ENCODE measurements at places on chromosomes 12 and 14.
A peak's percentile ranks its signal among the peaks of the same experiment; 100 is the strongest.

DNA sequence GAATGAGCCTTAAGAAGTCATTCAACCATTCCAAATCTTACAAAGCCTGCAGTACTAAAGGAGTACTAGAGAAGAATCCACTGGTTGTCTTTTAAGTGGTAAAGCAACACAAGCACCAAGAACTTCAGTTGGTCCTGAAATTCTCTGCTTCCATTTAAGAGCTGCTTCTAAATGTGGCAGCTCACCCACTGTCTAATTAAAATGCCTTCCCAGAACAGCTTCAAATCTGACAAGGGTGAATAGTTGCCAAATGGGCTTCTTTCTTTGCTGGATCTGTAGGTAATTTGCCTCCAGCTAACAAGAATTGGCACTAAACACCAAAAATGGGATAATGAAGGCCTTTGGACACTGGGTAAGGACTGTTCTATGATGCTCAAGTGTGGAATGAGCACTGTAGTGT lies 72.2 kb upstream of the NAP1L1 start:
- no peak overlapping the region for H3K27ac ChIP-seq
- no peaks in the 10 kb centered on the region for H3K27me3 ChIP-seq
- H3K4me1 ChIP-seq = peaks cover 15% of the 10 kb centered on the region
- no peak for DNase-seq
- H3K36me3 ChIP-seq = no peaks in the 10 kb centered on the region

GRCh38 chr12:6608592-6609281 lies 1.6 kb upstream of the CHD4 start:
- peaks cover 15% of the 10 kb centered on the region for H3K36me3 ChIP-seq
- no peak overlapping the region for H3K27ac ChIP-seq
- H3K4me3 ChIP-seq = no peak overlapping the region
- peaks cover 5% of the 10 kb centered on the region for H3K27me3 ChIP-seq
- DNase-seq = no peak
- peaks cover 52% of the 10 kb centered on the region for H3K4me1 ChIP-seq

DNA sequence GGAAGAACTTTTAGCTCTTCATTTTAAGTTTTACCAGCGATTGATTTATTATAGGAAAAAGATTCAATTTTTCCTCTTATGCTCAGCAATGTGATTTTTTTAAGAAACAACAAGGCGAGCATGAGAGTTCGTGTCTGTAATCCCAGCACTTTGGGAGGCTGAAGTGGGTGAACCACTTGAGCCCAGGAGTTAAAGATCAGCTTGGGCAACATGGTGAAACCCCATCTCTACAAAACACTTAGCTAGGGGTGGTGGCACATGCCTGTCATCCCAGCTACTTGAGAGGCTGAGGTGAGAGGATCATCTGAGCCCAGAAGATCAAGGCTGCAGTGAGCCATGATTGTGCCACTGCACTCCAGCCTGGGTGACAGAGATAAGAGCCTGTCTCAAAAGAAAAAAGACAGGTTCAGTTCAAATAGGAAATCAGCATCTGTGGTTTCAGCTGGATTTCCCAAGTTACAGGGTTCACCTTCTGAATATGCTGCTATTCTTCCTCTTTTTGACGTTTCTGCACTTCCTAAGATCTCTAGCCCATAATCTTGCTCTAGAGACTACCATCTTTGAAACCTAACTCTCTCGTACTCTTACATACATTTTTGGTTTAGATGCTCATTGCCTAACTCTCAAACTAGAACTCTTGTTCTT lies 274.7 kb downstream of the SEC23A start:
- no peak overlapping the region for H3K27ac ChIP-seq
- DNase-seq = no peak
- H3K4me1 ChIP-seq = peaks cover 5% of the 10 kb centered on the region
- H3K27me3 ChIP-seq = no peaks in the 10 kb centered on the region
- no peaks in the 10 kb centered on the region for H3K36me3 ChIP-seq

DNA sequence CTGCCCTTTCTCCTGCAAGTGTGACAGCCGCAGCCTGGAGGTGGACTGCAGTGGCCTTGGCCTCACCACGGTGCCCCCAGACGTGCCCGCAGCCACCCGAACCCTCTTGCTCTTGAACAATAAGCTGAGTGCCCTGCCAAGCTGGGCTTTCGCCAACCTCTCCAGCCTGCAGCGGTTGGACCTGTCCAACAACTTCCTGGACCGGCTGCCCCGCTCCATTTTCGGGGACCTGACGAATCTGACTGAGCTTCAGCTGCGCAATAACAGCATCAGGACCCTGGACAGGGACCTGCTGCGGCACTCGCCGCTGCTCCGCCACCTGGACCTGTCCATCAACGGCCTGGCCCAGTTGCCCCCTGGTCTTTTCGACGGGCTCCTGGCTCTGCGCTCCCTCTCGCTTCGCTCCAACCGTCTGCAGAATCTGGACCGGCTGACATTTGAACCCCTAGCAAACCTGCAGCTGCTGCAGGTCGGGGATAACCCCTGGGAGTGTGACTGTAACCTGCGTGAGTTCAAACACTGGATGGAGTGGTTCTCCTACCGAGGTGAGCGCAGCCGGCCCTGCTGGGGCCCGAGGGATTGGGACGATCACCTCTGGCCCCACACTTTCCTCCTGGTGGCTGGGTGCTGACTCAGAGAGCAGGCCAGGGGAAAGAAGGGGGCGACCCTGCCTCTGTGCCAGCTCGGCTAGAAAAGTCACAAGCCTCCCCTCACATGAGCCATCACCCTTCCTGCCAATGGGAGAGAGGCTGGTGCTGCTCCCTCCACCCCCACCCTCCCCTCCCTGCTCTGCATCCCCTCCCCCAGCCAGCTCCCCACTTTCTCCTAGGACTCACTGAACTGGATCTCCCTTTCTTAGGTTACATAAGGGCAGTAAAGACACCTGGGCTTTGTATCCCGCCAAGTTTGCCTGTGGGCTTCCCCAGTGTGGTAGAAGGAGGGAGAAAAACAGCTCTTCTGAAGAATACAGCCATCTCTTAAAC lies 10.9 kb downstream of the LRTM2 start:
- H3K27me3 ChIP-seq = peaks cover 86% of the 10 kb centered on the region
- peak; percentile 90 for DNase-seq
- H3K4me3 ChIP-seq = no peak overlapping the region
- peaks cover 41% of the 10 kb centered on the region for H3K4me1 ChIP-seq
- H3K27ac ChIP-seq = no peak overlapping the region

GRCh38 chr12:26845057-26845666 lies 12.2 kb upstream of the ITPR2 start:
- H3K36me3 ChIP-seq = no peaks in the 10 kb centered on the region
- H3K27ac ChIP-seq = no peak overlapping the region
- peaks cover 6% of the 10 kb centered on the region for H3K4me1 ChIP-seq
- peaks cover 6% of the 10 kb centered on the region for H3K27me3 ChIP-seq
- DNase-seq = peak; percentile 68

DNA sequence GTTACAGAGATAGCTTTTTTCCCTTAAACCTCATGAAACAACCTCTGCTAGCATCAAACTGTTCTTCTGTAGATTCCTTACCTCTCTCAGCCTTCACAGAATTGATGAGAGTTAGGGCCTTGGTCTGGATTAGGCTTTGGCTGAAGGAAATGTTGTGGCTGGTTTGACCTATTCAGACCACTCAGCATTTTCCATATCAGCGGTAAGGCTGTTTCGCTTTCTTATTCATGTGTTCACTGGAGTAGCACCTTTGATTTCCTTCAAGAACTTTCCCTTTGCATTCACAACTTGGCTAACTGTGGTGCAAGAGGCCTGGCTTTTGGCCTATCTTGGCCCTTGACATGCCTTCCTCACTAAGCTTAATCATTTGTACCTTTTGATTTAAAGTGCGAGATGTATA lies 50.7 kb upstream of the NRXN3 start:
- peaks cover 8% of the 10 kb centered on the region for H3K27me3 ChIP-seq
- no peak for DNase-seq
- H3K27ac ChIP-seq = no peak overlapping the region
- H3K36me3 ChIP-seq = no peaks in the 10 kb centered on the region
- no peak overlapping the region for H3K4me3 ChIP-seq

- H3K4me1 ChIP-seq = peaks cover 14% of the 10 kb centered on the region
- H3K27me3 ChIP-seq = peaks cover 36% of the 10 kb centered on the region
- H3K4me3 ChIP-seq = no peak overlapping the region
- no peaks in the 10 kb centered on the region for H3K36me3 ChIP-seq
- peak; percentile 28 for DNase-seq
These were observed 149.4 kb downstream of the BCL11B start for GRCh38 chr14:99122521-99123125.

DNA sequence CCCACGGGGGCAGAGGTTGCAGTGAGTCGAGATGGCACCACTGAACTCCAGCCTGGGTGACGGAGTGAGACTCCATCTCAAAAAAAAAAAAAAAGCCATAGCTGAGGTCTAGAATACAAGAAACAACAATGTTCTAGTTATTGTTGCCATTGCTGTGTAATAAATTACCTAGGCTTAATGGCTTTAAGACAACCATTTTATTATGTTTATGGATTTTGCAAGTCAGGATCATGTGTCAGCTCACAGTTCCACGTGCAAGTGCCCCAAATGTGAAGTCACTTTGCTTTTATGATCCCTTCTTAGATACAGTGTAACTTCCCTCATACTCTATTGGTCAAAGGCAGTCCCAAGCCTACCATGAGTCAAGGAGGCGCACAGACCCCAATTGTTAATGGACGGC lies 49.5 kb upstream of the RIC8B start:
- H3K4me3 ChIP-seq = no peak overlapping the region
- H3K4me1 ChIP-seq = peaks cover 28% of the 10 kb centered on the region
- peaks cover 6% of the 10 kb centered on the region for H3K27me3 ChIP-seq
- no peaks in the 10 kb centered on the region for H3K36me3 ChIP-seq

DNA sequence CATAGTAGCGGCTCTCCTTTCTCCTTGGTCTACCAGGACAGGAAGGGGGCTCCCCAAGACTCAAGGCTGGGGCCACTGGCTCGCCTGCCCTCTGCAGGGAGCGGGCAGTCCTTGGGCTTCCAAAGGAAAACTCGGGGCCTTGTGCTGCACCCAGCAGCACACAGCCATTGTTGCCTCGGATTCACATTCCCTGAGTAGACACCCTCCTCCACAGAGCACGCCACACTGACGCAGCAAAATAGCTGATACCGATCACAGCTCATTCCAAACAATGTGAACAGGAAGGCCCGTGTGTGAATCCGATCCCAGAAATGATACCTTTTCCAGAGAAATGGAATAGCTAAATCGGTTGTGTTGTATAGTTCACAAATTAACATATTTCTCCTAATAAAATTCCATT lies 65.1 kb upstream of the DYNC1H1 start:
- H3K27me3 ChIP-seq = peaks cover 2% of the 10 kb centered on the region
- DNase-seq = no peak
- no peak overlapping the region for H3K27ac ChIP-seq
- H3K4me3 ChIP-seq = no peak overlapping the region
- peaks cover 79% of the 10 kb centered on the region for H3K36me3 ChIP-seq
